ENCODE measurements at places on chromosomes 7 and 10. TPM values are rescaled to one million over a fixed set of nuclear protein-coding genes. Genes with fewer than 3 reads are reported as not detected.

The FAM131B gene
- 6.4 TPM for total RNA-seq

The PNLIPRP3 gene
- 0.54 TPM for total RNA-seq

The ABCB1 gene
- 5.8 TPM for total RNA-seq

The VSIR gene
- total RNA-seq: 24.6 TPM

The MSMB gene
- not detected for total RNA-seq

The ZNF239 gene
- 4.1 TPM for total RNA-seq

The RPP30 gene
- 14.7 TPM for total RNA-seq

The RPEL1 gene
- not detected for total RNA-seq

- no peak overlapping the region for H3K4me3 ChIP-seq
- DNase-seq: no peak
- no peaks in the 10 kb centered on the region for H3K4me1 ChIP-seq
- H3K36me3 ChIP-seq: no peaks in the 10 kb centered on the region
Measured at GRCh38 chr7:96388166-96388565, 66.3 kb upstream of the SLC25A13 start.

GRCh38 chr7:133489906-133490305 lies 237.0 kb downstream of the EXOC4 start:
- DNase-seq: no peak
- H3K36me3 ChIP-seq: no peaks in the 10 kb centered on the region
- no peak overlapping the region for H3K27ac ChIP-seq
- H3K4me1 ChIP-seq: no peaks in the 10 kb centered on the region

- no peaks in the 10 kb centered on the region for H3K4me1 ChIP-seq
- H3K4me3 ChIP-seq: no peak overlapping the region
- H3K27ac ChIP-seq: no peak overlapping the region
- DNase-seq: no peak
Measured at GRCh38 chr7:114786455-114786854, 135.4 kb upstream of the MDFIC start.

DNA sequence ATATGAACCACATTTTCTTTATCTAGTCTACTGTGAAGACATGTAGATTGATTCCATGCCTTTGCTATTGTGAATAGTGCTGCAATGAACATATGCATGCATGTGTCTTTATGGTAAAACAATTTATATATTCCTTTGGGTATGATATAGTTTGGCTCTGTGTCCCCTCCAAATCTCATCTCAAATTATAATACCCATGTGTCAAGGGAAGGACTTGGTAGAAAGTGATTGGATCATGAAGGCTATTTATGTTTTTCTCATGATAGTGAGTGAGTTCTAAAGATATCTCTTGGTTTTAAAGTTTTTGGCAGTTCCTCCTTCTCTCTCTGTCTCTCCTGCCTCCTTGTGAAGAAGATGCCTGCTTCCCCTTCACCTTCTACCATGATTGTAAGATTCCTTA lies 248.7 kb downstream of the GPR37 start:
- H3K27me3 ChIP-seq: no peaks in the 10 kb centered on the region
- no peaks in the 10 kb centered on the region for H3K4me1 ChIP-seq
- H3K4me3 ChIP-seq: no peak overlapping the region
- H3K36me3 ChIP-seq: no peaks in the 10 kb centered on the region

- H3K36me3 ChIP-seq: no peaks in the 10 kb centered on the region
- no peak for DNase-seq
- H3K27me3 ChIP-seq: no peaks in the 10 kb centered on the region
- no peaks in the 10 kb centered on the region for H3K4me1 ChIP-seq
- H3K4me3 ChIP-seq: no peak overlapping the region
- no peak overlapping the region for H3K27ac ChIP-seq
Measured at GRCh38 chr7:112428715-112429114, 21.5 kb upstream of the IFRD1 start.

DNA sequence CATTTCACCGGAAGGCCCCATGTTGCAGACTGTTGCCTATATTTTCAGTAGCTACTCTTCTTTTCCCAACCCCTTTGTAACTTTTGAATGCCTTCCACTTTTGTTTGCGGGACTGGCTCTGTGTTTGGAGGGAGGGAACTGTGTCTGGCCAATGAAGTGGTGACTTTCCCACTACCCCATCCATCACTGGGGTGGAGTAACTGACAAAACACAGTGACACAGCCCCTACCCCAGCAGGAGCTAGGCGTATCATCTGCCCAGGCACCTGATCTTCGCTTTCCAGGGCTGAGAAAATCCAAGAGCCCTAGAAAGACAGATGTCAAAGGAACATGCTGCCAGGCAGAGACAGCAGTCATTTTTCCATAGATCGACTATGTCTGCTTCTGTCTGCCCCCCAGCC lies 710.6 kb upstream of the CELF2 start:
- no peak overlapping the region for H3K4me3 ChIP-seq
- no peak for DNase-seq
- H3K4me1 ChIP-seq: no peaks in the 10 kb centered on the region
- H3K27ac ChIP-seq: no peak overlapping the region
- H3K27me3 ChIP-seq: no peaks in the 10 kb centered on the region

DNA sequence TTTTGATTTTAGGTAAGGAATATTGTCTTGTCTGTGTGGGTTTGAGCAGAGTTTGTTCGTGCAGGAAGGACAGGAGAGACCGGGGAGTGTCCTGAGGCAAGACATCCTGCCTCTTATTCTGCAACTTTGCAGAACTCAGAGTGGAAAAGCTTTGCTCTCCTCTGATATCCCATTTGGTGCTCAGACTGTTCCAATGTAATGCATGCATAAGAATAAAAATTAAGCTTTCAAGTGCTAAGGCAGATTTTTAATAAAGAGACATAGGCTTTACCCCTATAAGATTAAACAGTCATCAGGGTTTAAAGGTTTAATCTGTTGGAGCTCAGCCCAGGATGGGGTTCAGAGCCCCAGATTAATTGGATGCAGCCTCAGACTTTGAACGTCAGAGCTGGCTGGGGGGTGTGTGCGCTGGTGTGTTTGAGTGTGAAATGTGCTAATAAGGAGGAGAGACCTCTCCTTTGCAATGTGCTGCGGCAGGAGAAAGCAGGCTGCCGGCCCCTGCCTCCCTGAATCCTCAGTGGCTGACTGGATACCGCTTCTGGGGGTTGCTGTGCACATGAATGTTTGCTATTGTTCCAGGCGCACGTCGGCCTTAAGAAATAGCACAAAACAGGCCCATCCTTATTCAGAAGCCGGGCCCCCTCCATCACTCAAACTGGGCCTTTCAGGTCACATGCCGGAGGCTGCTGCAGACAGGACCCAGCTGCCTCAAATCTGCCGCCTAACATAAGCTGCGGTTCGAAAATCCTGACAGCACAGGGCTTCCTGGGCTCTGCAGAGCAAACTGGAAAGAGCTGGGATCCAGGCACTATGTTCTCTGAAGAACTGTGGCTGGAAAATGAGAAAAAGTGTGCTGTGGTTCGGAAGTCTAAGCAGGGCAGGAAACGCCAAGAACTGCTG lies 84.1 kb upstream of the PRR15 start:
- peak; percentile 83 for DNase-seq
- H3K36me3 ChIP-seq: no peaks in the 10 kb centered on the region
- H3K27me3 ChIP-seq: no peaks in the 10 kb centered on the region
- peaks cover 49% of the 10 kb centered on the region for H3K4me1 ChIP-seq
- peak overlapping the region; percentile 45 for H3K4me3 ChIP-seq

GRCh38 chr7:41969561-41970105 lies 266.7 kb upstream of the INHBA start:
- no peak overlapping the region for H3K4me3 ChIP-seq
- peaks cover 19% of the 10 kb centered on the region for H3K36me3 ChIP-seq
- H3K27ac ChIP-seq: no peak overlapping the region
- H3K27me3 ChIP-seq: no peaks in the 10 kb centered on the region

GRCh38 chr7:5681979-5682546 lies 99.4 kb downstream of the RNF216 start:
- no peaks in the 10 kb centered on the region for H3K36me3 ChIP-seq
- H3K27ac ChIP-seq: peak overlapping the region; percentile 99
- DNase-seq: peak; percentile 58
- peaks cover 94% of the 10 kb centered on the region for H3K4me1 ChIP-seq

GRCh38 chr7:114422507-114423501 lies 8.2 kb downstream of the FOXP2 start:
- peak overlapping the region; percentile 2 for H3K27ac ChIP-seq
- H3K27me3 ChIP-seq: no peaks in the 10 kb centered on the region
- peak overlapping the region; percentile 1 for H3K4me3 ChIP-seq
- no peak for DNase-seq
- peaks cover 31% of the 10 kb centered on the region for H3K4me1 ChIP-seq

DNA sequence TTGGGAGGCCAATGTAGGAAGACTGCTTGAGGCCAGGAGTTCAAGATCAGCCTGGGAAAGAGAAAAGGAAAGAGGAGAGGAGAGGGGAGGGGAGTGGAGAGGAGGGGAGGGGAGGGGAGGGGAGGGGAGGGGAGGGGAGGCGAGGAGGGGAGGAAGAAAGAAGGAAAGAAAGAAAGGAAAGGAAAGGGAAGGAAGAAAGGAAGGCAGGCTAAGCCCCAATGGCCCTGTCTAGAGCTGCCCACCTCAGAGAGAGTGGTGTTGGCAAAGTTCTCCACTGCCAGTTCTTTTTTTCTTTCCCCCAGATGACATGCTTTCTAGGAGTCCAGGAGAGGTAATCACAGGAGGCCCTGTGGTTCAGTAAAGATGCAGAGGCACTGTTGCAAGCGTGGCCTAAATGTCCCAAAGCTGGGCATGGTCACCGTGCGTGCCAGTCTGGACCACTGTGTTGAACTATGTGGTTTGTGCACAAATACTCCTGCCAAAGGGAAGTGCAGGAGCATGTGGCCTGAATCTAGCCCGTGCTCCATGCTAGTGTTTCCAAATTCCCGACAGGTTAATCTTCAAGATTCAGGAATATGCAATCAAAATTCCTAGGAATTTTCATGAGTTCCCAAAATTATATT lies 39.7 kb downstream of the ODAD2 start:
- H3K36me3 ChIP-seq: no peaks in the 10 kb centered on the region
- H3K27me3 ChIP-seq: no peaks in the 10 kb centered on the region
- no peak for DNase-seq
- H3K4me3 ChIP-seq: no peak overlapping the region
- H3K4me1 ChIP-seq: no peaks in the 10 kb centered on the region

DNA sequence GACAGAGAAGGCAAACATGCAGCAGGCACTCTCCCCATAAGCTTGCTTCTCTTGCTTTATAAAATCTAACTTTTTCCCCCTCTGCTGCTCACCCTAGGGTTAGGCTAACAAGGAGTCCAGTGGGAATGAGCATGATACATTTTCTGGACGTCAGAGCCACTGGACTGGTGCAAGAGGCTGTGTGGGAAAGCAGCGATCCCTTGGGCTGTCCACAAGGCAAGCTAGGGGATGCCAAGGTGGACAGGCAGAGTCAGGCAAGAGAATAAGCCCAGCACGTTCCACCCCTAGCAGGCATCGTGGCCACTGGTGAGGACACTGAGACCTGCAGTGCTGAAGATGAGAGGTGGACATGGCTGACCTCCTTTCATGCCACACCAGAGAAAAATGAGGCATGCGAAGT lies 290.9 kb upstream of the ZMIZ1 start:
- H3K27me3 ChIP-seq: no peaks in the 10 kb centered on the region
- peak overlapping the region; percentile 48 for H3K27ac ChIP-seq
- H3K4me3 ChIP-seq: no peak overlapping the region
- DNase-seq: no peak
- H3K4me1 ChIP-seq: peaks cover 55% of the 10 kb centered on the region

GRCh38 chr10:128035557-128035973 lies 90.7 kb downstream of the MKI67 start:
- no peaks in the 10 kb centered on the region for H3K4me1 ChIP-seq
- no peak overlapping the region for H3K27ac ChIP-seq
- H3K27me3 ChIP-seq: no peaks in the 10 kb centered on the region
- H3K36me3 ChIP-seq: no peaks in the 10 kb centered on the region
- H3K4me3 ChIP-seq: no peak overlapping the region

DNA sequence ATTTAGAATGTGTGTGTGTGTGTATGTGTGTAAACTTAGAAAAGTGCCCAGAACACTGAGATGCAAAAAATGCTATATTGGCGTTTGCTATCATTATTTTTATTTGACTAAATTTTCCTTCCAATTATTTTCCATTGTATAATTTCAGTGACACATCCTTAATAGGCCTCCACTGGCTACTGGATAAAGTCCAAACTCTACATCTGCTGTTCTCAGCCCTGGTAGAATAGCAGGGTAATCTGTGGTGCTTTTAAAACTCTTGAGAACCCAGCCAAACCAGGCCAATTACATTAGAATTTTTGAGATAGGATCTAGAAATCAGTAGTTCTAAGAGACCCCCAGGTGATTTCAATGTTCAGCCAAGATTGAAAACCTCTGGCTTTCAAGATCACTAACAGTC lies 66.4 kb downstream of the ZNF503 start:
- H3K4me3 ChIP-seq: no peak overlapping the region

- H3K4me1 ChIP-seq: no peaks in the 10 kb centered on the region
- no peaks in the 10 kb centered on the region for H3K27me3 ChIP-seq
Measured at GRCh38 chr7:29593459-29593858, 29.8 kb downstream of the PRR15 start.

DNA sequence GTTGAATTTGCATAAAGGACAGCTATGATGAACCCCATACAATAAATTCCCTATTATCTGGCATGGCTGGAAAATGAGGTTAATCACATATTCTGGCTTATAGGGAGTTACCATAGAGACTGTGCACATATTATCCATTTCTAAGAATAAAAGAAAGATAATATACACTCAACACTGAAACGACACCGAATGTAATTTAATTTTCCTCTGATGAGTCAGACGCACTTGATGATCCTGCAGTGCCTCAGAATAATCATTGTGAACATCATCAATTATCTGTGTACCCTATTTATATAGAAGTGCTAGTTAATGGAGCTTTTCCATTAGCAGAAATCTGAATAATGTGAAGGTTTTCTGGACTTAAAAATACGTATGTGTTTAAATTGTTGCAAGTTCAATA lies 60.2 kb downstream of the SGCE start:
- no peak for DNase-seq
- H3K4me1 ChIP-seq: no peaks in the 10 kb centered on the region
- no peaks in the 10 kb centered on the region for H3K27me3 ChIP-seq
- no peak overlapping the region for H3K27ac ChIP-seq
- no peaks in the 10 kb centered on the region for H3K36me3 ChIP-seq

DNA sequence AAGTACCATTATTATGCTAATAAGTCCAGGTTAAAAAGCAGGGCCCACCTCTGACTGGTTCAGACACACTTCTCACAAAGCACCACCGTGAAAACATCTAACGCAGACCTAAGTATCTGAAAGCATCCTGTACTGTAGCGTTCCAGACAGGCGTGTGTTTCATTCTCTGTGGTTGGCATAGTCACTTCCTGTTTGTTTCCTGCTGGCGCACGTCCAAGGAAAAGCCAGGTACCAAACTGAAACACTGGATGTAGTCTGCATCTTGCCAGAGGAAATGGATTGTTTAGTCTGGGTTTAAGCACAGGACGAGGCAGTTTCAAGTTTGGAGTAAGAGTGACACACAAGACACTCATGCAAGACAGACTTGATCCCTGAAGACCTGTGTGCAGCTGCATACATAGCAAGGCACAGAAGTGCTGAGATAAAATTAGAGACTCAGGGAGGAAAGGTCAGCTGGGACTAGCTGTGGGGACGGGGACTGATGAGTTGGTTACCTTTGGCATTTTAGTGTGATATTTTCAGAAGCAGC lies 23.3 kb downstream of the BPGM start:
- no peaks in the 10 kb centered on the region for H3K36me3 ChIP-seq
- no peak overlapping the region for H3K4me3 ChIP-seq
- H3K4me1 ChIP-seq: peaks cover 10% of the 10 kb centered on the region
- no peak for DNase-seq
